Cortex of kidney (tissue), 1 donor: ENCODE measurements at places on chromosomes 5 and 9.

DNA sequence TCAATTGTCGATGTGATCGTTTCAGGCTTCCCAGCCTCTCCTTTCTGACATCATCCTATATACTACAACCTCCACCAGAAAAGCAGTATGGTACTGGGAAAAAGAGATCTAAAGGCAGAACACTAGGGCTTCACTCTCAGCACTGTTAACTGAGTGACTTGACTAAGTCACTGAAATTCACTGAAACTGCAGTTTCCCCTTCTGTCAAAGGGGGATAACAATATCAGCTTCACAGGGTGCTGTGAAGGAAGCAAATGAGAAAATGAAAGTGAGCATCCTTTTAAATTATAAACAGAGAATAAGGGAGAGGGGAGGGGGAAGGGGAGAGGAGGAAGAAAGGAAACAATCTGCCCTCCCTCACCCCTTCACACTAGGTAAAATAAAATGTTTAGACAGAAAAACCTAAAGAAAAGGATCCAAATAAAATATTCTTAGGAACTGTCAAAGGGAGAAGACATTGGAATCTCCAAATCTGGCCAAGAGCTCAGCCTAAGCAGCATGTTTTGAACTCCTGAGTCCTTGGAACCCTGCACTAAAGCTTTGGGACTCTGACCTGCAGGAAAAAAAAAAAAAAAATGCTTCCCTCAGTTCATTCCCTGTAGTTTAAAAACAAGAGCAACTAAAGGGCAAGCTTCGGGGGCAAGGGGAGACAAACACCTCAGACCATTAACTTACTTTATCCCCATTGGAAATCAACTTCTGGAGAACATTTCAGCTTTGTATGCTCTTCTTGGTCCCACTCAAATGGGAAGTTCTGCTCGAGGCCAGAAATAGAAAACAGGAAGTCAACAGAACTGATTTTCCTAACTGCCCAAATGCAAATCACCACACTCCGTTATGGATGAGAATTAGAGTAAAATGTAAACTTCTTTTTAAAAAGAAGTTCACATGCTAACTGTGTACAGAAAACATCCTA lies 178.3 kb downstream of the DEPDC1B start:
- no peak for DNase-seq

DNA sequence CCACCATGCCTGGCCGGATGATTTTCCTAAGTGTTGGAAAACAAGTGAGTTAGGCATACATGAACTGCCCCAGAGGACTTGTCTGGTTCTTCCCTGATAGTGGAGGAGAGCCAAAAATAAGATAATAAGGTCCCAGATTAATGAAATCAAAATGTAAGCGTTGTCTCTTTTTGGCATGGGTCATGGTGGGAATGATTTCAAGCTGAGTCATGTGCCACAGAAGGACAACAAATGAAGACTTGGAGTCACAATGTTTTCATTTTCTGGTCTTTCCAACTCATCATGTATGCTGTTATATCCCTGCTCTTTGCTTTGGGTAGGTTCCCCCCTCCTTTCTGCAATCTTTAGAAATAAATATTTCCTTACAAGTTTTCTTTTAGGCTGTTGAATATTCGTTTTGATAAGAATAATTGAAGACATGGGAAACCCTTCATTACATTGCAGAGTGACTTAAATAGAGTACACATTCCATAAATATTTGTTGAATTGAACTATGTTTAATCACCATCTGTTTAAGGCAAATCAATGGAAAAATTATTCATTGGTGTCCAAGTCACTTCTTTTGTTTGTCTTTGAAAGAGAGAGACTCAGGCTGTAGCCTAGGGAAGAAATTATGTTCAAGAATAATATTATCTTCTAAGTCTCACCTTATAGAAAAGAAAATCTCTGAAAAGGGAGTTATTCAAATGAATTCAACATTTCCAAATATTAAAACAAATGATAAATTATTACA lies 196.3 kb downstream of the CSNK1G3 start:
- DNase-seq = no peak

DNA sequence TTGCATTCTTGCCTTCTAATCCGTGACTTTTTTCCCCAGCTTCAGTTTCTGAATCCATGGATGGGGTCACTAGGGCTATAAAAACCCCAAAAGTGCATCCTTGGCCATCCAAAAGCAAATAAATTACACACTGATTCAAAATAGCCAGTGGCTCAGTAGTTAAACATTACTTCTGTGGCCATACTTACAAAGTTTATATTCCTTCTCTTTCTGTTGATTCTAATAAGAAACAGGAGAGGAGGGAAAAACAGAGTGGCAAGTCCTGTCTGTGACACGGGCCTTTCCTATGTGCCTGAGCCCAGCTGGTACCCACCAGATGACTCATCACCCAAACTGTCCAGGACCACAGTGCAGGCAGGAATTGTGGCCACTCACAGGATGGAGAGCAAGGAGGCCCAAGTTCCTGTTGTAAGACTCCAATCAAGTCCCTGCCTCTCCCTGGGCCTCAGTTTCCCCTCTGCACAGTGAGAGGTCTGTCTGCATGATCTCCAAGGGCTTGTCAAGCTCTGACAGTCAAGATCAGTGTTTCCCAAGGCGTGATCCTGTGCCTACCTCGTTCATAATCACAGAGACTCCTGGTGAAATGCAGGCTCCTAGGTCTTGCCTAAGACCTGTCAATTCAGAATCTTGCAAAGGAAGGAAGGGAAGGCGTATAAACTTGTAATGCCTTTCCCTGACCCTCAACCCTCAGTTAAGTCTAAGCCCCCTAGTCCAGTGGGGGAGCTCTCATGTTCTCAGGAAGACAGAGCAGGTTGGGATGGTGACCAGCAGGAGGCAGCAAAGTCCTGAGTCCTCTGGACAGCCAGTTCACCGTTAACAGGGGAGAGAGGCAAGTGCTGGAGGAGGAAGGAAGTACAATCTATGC lies 29.5 kb downstream of the TNIP1 start:
- DNase-seq = no peak

DNA sequence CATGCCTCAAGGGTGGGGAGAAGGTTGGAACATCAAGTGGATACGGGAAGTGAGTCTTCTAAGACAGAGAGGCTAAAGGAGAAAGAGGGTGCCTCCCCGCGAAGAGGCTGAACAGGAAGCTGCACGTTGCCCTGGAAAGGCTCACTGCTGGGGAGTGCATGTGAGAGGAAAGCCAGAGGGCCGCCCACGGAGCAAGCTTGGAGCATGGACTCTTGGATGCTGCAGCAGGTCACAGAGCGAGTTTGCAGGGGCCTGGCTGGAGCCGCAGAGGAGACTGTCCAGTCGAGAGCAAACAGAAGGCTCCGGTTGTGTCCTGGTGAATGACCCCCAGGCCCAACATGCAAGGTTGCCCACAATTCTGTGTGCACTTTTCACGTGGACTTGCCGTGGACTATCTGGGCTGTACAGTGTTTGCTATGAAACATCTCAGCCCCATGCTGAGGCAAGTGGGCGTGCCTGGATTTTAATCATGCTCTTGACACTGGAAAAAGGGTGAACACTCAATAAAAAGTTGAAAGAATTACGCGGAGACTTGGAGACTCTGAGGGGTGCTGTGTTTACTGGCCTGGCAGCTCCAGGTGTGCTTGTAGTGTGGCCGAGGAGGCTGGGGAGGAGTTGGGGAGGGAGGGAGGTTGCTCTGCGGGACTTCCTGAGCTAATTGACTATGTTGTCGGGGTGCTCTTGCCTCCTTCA lies 54.5 kb upstream of the GARNL3 start:
- DNase-seq = no peak

- no peak for DNase-seq
Measured at GRCh38 chr9:68999393-69000105, 14.4 kb downstream of the PRKACG start.

DNA sequence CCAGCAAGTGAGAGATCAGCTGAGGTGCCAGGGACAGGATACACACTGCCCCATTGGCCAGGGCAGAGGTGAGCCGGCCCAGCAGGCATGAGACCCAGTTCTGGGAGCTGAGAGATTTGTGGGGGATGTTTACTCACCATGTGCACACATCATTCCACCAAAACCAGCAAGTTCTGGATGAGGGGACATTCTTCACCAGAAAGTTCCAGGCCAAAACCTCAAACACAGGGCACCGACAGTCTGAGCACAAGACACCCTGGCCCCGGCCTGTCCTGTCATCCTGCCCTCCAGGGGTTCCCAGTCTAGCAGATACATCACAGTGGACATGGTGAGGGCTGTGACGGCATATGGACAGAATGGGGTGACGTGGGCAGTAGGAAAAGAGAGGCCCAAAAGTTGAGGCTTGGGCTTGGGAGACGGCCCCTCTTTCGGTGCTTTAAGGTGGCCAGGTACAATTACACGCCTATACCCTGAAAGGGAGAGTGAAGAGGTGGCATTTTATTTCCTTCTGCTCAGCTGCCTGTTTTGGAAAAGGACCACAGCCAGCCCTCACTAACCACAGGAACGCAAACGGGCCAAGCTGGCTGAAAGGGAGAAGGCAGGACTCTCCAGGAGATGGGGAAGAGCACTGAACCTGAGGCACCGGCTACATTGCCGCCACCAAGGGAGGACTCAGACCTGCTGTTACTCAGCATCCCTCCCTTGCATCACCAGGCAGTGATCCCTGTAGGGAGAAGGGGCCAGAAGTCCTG lies 64.0 kb downstream of the SHB start:
- no peak for DNase-seq
